ENCODE measurements at places on chromosomes 7 and 10. TPM values are rescaled to one million over a fixed set of nuclear protein-coding genes. Genes with fewer than 3 reads are reported as not detected.

Gene STK32C
- 13.4 TPM for total RNA-seq

Gene CPXM2
- total RNA-seq, result not detected

Gene ABCA13
- total RNA-seq, result 4.5 TPM

Gene EGR2
- total RNA-seq, result not detected

DNA sequence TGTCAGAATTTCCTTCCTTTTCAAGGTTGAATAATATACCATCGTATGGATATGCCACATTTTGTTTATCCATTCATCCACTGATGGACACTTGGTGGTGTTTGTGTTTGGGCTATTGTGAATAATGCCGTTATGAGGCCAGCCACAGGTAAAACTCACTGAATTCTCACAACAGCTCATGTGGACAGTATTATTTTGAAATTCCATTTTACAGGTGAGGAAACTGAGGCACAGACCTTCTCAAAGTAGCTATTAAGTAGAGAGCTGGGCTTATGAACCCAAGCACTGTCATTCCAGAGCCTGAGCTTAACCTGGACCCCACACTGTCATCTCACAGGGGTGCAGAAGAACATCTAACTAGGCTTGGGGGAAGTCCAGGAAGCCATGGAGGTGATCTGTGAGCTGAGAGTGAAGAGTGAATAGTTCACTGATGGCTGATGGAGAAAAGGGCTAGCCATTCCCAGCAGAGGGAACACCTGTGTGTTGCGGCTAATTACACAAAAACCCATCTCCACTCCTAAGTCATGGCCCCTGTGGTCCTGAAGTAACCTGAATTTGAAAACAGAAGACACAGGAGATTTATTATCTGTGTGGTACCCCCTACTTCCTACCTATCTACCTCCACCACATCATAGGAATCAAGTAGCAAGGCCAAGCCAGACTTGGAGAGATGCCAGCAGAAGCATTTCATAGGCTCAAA, 8.7 kb downstream of the INMT start:
- no peaks in the 10 kb centered on the region for H3K36me3 ChIP-seq
- H3K4me1 ChIP-seq, result no peaks in the 10 kb centered on the region
- no peak overlapping the region for H3K4me3 ChIP-seq
- no peak overlapping the region for H3K27ac ChIP-seq

- H3K27ac ChIP-seq, result no peak overlapping the region
- no peak for DNase-seq
- H3K36me3 ChIP-seq, result no peaks in the 10 kb centered on the region
- H3K27me3 ChIP-seq, result no peaks in the 10 kb centered on the region
- H3K4me1 ChIP-seq, result no peaks in the 10 kb centered on the region
Observed at GRCh38 chr7:77216181-77216845, 16.7 kb upstream of the FGL2 start.

GRCh38 chr7:2025188-2025587, 207.6 kb downstream of the MAD1L1 start:
- no peak for DNase-seq
- H3K4me3 ChIP-seq, result no peak overlapping the region
- H3K27me3 ChIP-seq, result no peaks in the 10 kb centered on the region
- no peaks in the 10 kb centered on the region for H3K4me1 ChIP-seq
- H3K36me3 ChIP-seq, result no peaks in the 10 kb centered on the region

- H3K4me1 ChIP-seq, result no peaks in the 10 kb centered on the region
- DNase-seq, result no peak
- H3K4me3 ChIP-seq, result no peak overlapping the region
Observed at GRCh38 chr10:96152437-96152836, 22.3 kb downstream of the ZNF518A start.

- DNase-seq, result no peak
- H3K4me1 ChIP-seq, result no peaks in the 10 kb centered on the region
- H3K27ac ChIP-seq, result no peak overlapping the region
- H3K4me3 ChIP-seq, result no peak overlapping the region
Observed at GRCh38 chr10:76311752-76312636, 880.6 kb downstream of the LRMDA start.

DNA sequence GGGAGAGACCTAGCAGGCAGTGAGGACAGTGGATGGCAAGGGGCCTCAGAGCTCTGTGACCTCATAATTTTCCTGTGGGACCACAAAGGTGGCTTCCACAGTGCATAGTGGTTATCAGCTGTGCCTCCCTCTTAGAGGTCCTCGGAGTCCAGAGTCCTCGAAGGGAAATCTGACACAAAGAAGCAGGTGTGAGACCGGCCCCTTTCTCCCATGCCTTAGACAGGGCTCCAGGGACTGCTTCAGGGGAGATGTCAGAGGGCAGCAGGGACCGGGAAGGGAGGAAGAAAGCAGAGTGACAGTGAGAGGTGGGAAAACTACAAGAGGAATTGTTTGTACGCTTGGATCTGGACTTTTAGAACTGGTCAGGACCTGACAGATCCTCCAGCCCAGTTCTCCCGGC, 66.3 kb downstream of the BAMBI start:
- no peak for DNase-seq
- no peak overlapping the region for H3K27ac ChIP-seq
- no peaks in the 10 kb centered on the region for H3K27me3 ChIP-seq
- H3K4me1 ChIP-seq, result no peaks in the 10 kb centered on the region

GRCh38 chr7:151570366-151570915, 50.7 kb upstream of the RHEB start:
- no peak overlapping the region for H3K4me3 ChIP-seq
- no peak for DNase-seq
- no peak overlapping the region for H3K27ac ChIP-seq
- no peaks in the 10 kb centered on the region for H3K27me3 ChIP-seq

- peaks cover 9% of the 10 kb centered on the region for H3K36me3 ChIP-seq
- peaks cover 6% of the 10 kb centered on the region for H3K4me1 ChIP-seq
- DNase-seq, result no peak
- no peak overlapping the region for H3K27ac ChIP-seq
Observed at GRCh38 chr10:61987537-61987936, 86.0 kb downstream of the ARID5B start.

DNA sequence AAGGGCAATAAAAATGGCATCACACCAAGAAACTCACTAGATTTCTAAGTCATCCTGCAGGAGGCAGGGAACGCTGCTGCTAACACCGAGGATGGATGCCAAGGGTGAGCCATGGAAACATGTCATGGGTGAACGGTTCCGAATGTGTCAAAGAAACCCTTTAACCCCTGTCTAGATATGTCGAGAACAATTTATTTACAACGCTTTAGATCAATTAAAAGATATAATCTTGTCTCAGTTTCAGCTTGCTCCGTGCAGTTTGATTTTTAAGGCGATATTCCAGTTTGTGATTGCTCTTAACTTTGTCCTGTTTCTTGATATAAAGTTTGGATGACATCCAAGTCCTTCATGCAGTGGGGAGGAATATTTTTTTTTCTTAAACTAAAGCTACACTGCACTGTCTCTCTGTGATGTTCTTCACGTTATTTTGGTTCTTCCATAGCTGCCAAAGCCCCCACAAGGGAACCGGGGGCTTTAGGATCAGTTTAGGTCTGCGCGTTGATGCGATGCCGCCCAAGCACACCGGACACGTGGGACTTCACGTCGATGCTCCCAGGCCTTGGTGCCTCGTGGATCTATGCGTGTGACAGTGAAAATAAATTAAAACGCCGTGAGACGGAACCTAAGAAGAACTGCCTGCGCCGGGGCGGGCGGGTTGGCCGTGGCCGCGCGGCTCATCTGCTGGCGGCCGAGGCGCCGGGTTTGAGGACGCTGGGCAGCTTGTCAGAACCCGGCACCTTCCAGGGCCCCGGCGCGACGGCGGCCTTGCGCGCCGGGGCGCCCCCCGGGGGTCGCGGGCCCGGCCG, 220.3 kb downstream of the PHTF2 start:
- peak overlapping the region; percentile 56 for H3K4me3 ChIP-seq
- H3K36me3 ChIP-seq, result no peaks in the 10 kb centered on the region
- H3K4me1 ChIP-seq, result peaks cover 17% of the 10 kb centered on the region
- DNase-seq, result peak; percentile 28

GRCh38 chr7:128939861-128940410, 2.2 kb downstream of the IRF5 start:
- peaks cover 10% of the 10 kb centered on the region for H3K4me1 ChIP-seq
- H3K27ac ChIP-seq, result no peak overlapping the region
- H3K27me3 ChIP-seq, result peaks cover 44% of the 10 kb centered on the region
- no peak for DNase-seq
- H3K4me3 ChIP-seq, result no peak overlapping the region
